ENCODE measurements at places on chromosomes 7 and 10.

- DNase-seq: no peak
Observed at GRCh38 chr10:93503075-93503474, 6.7 kb downstream of the CEP55 start.

DNA sequence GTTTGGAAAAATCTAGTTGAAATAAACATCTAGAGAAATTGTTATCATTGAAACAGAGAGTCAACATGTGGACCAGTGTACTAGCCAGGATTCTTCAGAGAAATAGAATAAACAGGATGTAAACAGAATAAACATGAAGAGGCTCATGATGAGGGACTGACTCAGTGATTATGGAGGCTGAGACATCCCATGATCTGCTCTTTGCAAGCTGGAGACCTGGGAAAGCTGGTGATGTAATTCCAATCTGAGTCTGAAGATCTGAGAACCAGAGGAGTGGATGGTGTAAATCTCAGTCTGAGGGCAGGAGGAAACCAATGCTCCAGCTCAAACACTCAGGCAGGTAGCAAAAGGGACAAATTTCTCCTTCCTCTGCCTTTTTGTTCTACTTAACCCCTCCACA, 62.9 kb upstream of the FAM180A start:
- no peak for DNase-seq

GRCh38 chr10:112953174-112954159, 3.4 kb downstream of the TCF7L2 start:
- no peak for DNase-seq

GRCh38 chr10:4191354-4191753, 406.3 kb upstream of the KLF6 start:
- no peak for DNase-seq

DNA sequence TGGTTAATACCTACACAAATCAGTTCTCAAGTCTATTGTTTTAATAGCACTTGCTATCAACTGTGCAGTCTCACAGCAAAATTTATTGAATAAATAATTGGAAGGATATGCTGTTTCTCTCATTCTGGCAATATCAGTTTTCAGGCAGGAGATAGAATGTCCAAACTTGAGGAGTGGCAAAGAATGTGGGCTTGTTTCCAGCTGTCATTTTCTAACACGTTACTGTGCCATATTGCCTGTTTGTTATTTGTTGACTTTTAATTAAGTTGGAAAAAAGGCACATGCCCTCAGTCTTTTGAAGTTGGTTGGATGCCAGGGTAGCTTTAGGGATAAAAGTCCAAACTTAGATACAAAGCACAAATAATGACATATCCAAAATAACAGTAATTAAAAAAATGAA, 52.2 kb downstream of the MAGI2 start:
- DNase-seq: no peak

GRCh38 chr7:32221736-32222135, 151.5 kb upstream of the PDE1C start:
- no peak for DNase-seq

GRCh38 chr7:8295638-8296361, 33.8 kb upstream of the ICA1 start:
- no peak for DNase-seq

DNA sequence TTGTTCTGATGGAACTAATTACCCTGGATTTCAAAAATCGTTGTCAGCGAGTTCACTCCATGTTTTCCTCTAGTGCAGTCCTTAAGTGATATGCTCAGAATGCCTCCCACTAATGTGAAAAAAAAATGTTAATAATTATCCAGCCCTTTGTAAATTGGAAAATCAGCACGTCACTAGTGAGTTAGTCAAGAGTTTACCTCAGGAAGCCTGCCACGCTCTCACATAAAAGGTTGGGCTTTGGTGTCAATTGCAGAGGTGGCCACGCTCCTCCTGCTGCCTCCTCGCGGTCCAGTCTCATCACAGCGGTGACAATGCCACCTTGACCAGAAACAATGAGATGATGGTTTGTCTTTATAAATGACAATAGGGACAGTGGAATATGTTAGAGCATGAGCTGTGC, 22.5 kb downstream of the UPP1 start:
- DNase-seq: no peak

GRCh38 chr7:41994746-41995110, 242.3 kb downstream of the GLI3 start:
- no peak for DNase-seq

DNA sequence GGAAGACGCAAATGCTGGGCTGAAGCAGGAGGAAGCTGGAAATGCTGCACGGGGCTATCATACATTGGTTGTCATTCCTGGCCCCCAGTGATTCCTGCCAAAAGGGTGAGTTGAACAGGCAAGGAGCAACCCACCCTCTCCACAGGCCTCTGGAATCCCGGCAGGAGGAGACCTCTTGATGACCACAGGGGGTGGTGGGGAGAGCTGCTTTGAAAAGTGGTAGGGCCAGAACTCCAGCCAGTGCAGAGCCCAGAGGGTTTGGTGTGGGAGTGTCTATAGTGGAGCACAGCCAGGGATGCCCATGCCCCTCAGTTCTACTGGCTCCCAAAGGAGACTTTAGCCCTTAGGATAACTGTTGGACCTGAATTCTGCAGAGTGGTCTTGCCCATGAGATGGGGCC, 89.2 kb downstream of the SAMD9 start:
- DNase-seq: no peak

DNA sequence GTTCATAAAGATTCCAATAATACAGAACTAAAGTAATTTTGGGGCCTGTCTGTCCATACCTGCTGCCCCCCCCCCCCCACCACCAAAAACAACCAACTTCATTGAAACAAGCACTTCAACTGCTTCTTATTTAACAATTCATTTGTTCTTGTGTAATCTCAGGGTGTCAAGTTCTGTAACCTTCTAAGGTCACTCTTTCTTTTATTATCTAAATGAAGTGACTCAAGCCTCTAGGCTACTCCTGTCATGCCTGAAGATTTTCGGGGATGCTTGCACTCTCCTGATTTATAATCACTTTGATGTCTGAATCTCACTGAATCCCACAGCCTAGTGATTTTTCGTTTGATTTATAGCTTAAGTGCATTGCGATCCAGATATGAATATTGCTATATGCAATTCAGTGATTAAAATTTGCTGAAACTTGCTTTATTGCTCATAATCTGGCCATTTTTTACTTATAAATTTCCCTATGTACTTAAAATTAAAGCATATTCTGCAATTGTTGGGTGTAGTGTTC, 27.2 kb downstream of the GARIN1A start:
- no peak for DNase-seq

- no peak for DNase-seq
Observed at GRCh38 chr7:94039368-94040035, 35.3 kb upstream of the BET1 start.

- no peak for DNase-seq
Observed at GRCh38 chr10:129333706-129334105, 133.3 kb upstream of the MGMT start.

- DNase-seq: no peak
Observed at GRCh38 chr10:99770408-99771045, 11.9 kb upstream of the ABCC2 start.

DNA sequence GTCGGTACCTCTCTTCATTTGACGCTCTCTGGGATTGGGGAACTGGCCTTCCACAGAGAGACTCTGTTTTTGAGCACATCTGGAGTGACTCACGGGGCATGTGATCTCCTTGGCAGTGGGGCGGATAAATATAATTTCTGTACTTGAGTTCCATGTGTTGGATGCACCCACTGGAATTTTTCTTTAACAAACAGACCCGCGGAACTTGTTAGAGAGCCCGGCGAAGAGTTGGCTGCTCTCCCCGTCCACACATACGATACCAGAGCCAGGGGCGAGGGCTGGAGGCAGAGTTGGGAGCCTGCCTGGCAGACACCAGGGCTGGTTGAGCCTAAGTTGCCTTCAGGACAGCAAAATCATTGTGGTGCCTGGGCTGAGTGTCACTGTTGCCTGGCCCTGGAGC, at the start of gene FAM180A:
FAM180A (minus strand) TSS at position 44 of the 400 bp plus-strand sequence. CDS start 233 bp downstream, outside the sequence.
- DNase-seq: no peak

GRCh38 chr7:128160296-128160695, 80.8 kb upstream of the LEP start:
- no peak for DNase-seq

DNA sequence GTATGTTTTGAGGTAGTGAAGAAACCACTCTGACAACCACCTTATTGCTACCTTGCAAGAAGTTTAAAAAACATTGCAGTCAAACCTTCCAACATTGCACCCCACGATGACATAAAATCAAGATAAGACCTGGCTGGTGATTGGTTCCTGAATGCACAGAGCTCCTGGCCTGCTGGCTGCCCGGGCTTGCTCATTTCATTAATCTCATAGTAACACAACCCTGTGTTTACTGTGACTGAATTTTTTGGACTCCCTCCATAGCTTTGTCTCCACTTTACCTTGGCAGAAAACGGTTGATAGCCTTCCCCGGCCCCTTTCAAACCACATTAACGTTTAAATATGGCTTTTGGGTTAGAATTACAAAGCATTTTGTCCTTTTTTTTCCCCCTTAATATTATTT, 27.5 kb downstream of the VWA2 start:
- no peak for DNase-seq

GRCh38 chr10:20289070-20289828, 473.0 kb downstream of the PLXDC2 start:
- no peak for DNase-seq

GRCh38 chr10:17693009-17693408, 49.1 kb downstream of the STAM start:
- DNase-seq: no peak

GRCh38 chr7:29401769-29402168, 161.9 kb upstream of the PRR15 start:
- no peak for DNase-seq

DNA sequence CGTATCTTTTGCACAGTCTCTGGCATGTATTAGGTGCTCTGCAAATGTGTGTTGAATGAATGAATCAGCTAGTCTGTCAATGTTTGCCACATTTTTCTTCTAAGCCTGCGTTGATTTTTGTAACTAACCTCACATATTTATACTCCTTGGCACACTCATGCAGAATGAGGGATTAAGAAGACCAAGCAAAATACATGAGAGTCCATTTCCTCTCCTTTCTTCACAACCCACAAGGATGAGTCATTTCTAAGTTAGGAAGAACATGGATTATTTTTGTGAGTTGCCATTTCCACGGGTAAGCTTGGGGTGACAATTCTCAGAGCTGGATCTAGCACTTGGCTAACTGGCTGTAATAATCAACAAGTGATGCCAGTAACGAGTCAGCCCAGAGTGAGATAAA, 158.8 kb downstream of the TWIST1 start:
- DNase-seq: no peak

DNA sequence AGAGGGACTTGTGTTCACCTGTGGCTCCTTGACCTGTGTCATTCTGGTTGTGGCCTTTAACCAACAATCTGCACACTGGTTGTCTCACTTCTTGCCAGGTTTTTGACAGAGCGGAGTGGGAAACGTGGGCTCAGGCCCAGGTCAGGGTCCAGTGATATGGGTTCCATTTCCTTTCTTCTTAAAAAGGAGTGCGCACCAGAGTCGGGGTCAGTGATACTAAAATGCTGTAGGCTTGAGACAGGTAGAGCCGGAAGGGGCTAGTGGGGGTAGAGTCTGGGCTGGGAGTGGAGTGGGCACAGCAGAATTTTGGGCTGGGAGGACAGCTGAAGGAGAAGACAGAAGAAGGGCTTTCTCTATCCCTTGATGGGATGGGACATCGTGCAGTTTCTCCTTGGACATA, 61.2 kb downstream of the SH2D4B start:
- no peak for DNase-seq

DNA sequence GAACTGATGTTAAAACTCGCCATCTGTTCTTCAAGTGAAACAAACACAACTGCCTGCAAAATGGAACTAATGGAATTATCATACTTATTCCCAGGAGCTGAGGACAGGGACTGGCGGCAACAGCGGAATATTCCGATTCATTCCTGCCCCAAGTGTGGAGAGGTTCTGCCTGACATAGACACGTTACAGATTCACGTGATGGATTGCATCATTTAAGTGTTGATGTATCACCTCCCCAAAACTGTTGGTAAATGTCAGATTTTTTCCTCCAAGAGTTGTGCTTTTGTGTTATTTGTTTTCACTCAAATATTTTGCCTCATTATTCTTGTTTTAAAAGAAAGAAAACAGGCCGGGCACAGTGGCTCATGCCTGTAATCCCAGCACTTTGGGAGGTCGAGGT, 24.7 kb upstream of the MCM10 start:
- no peak for DNase-seq

DNA sequence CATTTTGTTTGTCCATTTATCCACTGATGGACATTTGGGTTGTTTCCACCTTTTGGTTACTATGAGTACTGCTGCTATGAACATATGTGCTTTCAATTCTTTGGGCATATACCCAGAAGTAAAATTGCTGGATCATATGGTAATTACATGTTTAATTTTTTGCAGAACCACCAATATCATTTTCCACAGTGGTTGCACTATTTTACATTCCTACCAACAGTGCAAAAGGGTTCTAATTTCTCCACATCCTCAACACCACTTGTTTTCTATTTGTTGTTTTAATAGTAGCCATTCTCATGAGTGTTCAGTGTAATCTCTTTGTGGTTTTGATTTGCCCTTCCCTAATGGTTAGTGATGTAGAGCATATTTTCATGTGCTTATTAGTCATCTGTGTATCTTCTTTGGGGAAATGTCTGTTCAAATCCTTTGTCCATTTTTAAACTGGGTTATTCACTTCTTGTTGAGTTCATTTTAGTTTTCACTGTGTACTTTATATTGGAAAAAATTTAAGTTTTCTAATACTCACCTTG, 101.9 kb downstream of the HIBADH start:
- no peak for DNase-seq

GRCh38 chr7:151240942-151241754, 7.3 kb downstream of the SMARCD3 start:
- DNase-seq: no peak

DNA sequence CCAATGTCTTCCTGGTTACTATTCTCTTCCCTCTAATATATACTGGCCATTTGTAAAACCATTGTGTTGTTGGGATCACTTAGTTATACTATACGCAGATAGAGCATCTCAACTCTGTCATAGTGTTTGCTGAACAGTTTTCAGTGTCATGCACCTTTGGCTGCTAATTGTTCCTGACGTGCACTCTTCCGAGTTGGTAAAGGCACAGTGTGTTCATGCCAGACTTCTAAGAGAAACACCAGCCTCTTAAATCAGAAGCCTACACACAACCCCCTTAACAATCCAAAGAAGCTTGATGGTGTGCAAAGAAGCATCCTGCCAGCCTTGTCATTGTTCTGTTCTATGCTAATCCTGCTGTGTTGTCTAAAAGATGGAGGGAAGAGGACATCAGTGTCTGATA, 131.1 kb downstream of the MAPK8 start:
- no peak for DNase-seq

DNA sequence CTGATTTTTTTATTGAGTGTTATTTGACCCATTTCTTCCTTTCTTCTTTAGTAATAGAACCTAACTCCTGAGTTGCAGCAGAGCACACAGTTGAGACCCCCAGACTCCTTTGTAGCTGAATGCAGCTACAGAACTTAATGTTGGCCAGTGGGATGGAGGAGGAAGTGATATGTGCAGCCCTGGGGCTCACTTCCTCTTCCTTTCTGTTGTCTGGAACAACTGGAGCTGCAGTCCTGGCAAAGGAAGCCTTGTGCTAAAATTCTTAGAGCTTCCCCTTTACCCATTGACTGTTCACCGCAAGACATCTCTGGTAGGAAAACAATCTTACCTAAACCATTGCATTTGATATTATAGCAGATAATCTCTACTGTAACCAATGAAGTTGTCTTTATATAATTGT, 86.6 kb downstream of the ITGB8 start:
- no peak for DNase-seq

All from stimulated activated CD4-positive, alpha-beta T cell treated with anti-CD3 and anti-CD28 coated beads, Interleukin-1b, Interleukin-23, amount 100 ng/mL, for 24 hours (primary cell).